GF-D8 (cell line): ENCODE measurements at places on chromosomes 16 and 17.

GRCh38 chr17:67390646-67391361 is 13.7 kb downstream of the PITPNC1 start:
- no peak for DNase-seq

DNA sequence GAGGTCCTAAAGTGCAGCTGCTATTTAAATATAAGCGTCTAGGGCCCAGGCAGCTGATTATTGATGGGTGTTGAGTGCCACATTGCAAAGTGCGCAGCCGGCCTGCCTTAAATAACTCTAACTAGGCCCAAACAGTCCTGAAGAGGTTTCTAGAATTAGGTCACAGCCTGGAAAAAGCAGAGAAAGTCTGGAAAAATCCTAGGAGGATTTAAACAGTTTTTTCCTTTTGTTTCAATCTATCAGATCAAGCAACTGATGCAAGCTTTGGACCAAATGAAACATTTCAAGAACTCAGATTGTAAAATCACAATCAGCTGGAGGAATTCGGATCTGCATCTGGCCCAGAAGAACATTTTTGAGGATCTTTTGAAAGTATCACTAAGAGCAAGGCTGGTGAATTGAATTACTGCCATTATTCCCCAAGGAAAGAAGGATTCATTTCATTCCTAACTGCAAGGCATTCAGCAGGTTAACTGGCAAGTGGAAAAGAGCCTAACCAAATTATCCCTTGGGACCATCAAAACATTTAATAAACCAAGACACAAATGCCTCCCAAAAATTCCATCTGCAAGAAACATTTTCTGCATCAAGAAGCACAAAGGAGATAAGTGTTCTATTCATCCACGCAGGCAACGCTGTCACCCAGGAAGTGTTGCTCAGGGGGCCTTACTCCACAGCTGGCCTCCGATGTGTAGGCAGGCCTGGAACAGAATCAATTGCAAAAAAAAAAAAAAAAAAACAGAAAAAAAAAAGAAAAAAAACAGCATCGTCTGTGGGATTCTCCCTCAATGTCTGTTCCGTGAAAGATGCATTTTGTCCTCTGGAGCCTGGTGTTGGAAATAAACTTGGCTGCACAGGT is 46.1 kb downstream of the IRX3 start:
- DNase-seq: no peak

- no peak for DNase-seq
These were observed 11.4 kb downstream of the ELMO3 start for GRCh38 chr16:67210069-67210937.

GRCh38 chr16:57697896-57698537 is 3.4 kb downstream of the DRC7 start:
- DNase-seq: no peak

GRCh38 chr17:56023851-56024250 is 129.4 kb upstream of the ANKFN1 start:
- DNase-seq: no peak
